ENCODE measurements at places on chromosomes 3 and 15.

GRCh38 chr3:43742920-43743319 is 52.2 kb downstream of the ABHD5 start:
- no peak for DNase-seq

DNA sequence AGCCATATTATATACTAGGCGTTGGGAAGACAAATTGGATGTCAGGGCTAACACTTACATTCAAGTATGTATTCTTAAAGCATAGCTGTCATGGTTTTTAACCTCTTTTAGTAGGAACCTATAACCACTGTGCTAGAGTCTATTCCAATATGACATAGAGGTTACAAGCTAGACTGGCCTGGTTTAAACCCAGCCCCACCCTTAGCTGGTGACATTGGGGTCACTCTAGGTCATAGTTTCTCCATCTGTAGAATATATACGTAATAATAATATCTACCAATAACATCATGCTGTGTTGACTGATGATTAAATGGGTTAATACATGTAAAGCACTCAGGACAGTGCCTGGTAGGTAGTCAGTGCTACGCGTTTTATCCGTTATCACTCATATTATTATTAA is 16.7 kb downstream of the NRROS start:
- DNase-seq: no peak

DNA sequence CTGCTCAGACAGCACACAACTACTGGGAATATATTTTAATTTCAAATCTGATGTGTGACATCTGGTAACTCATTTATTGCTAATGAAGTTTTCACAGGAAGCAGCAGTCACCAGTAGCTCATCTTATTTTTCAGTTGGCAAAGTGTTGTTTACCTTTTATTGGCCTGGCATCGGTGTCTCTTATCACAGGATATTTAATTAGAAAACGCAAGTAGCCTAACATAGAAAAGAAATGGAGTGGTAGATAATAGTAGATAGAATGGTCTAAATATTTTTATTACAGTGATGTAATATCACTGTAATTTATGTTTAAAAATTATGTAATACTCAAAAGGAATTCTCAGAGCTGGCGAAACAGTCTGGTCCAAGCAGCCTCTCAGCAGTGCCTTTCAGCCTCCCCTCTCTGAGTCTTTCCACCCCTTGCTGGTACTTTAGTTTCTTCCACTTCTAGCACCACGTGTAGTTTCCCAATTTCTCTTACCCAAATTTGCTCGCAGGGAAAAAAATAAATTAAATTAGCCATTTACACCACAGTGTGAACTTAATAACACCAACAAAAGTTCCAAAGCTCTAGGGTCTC is 31.9 kb downstream of the AGTR1 start:
- DNase-seq: no peak

DNA sequence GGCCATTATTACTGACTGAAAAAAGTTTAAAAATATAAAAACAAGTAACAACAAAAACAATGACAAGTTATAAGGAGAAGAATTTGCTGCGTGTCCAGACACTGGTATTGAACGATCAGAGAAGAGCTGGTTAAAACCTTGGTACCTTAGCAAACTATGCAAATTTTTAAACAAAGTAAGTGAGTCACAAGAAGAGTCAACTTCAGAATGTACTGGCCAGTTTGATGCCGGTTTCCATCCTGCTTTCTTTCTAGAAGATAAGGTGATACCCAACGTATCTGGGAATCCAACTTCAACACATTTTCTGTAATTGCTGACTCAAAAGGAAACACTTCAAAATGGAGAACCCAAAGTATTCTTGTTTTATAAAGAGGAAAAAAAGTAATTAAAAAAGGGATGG is 49.8 kb downstream of the RUBCN start:
- DNase-seq: no peak

DNA sequence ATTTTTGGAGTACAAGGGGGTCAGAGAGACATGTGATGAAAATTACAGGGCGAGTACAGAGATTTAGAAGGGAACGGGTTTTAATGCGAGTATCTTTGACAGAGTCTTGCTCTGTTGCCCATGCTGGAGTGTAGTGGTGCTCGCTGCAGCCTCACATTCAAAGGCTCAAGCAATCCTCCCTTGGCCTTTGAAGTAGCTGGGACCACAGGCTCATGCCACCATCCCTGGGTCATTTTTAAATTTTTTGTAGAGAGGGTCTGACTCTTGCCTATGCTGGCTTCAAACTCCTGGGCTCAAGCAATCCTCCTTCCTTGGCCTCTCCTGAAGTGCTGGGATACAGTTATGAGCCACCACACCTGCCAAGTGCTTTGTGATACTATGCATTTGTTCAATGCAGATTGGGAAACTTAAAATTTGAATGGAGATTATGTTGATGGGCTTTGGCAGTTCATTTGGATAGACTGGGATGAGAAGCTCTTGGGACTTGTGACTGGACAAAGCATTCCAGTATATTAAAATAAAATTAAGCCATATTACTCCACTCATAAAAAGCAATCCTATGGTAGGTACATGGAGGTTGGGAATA is 4.0 kb upstream of the LMLN start:
- no peak for DNase-seq

DNA sequence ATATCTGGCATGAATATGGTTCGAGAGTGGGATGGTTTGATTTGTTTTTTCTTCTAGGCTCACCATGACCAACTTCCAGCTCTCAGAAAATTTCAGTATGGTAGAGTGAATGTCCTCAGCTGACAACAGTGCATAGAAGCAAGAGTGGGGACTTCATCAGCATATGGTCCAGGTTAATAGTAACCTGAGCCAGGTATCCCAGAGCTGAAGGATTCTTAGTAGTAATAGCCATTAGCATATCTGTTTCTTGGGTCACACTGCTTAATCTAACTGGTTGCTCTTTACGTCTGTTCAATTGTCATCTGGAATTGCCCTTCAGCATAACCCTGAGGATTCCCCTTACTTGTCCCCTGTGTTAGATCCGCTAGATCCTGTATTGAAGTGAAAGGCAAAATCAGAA is 151.8 kb downstream of the GMNC start:
- no peak for DNase-seq

DNA sequence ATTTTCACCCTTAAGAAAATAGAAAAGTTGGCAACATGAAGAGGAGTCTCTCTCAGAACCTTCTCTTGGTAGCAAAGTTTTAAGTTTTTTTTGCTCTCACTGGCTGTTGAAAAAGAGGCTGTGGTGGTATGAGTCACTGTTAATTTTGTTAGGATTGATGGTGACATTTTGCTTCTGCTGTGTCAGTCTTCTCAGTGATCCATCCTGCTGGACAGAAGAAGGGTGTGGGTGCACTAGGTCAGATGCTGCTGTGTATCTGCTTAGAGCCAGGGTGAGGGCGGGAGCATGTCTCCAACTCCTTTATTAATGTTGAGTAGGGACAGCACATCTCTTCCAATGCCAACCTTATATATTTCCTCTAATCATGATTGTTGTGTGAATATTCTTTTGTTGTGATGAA is 369.5 kb downstream of the FEZF2 start:
- DNase-seq: no peak

GRCh38 chr3:197545101-197545500 is 10.7 kb downstream of the BDH1 start:
- no peak for DNase-seq

All from activated CD8-positive, alpha-beta memory T cell treated with anti-CD3 and anti-CD28 coated beads for 48 hours (primary cell).